ENCODE measurements at places on chromosomes 7 and 10.

GRCh38 chr10:97381626-97382025 lies 19.5 kb downstream of the RRP12 start:
- DNase-seq = no peak

DNA sequence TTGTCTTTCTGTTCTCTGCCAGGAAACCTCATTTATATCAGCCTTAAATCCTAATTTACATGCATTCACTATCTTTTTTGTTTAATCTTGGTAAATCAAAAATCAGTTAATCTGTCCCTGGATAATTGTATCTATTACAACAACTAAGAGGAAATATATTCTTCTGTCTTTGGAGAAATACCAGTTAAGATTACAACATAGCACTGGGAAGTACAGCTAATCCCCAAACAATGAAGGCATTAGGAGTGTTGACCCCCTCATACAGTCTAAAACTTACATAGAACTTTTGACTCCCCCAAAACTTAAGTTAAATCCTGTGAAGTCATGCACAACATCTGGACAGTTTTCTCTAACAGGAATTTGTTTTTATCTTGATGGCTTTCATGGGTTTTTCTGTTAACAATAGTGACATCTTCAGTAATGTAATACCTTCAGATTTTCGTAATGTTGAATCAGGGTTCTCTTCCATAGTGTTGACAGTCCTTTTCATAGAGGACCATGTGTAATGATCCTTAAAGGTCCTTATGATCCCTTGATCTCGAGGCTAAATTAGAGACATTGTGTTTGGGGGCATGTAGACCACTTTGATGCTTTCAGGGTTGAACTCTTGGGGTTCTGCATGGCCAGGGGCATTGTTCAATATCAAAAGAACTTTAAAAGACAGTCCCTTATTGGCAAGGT lies 24.1 kb upstream of the ABCC2 start:
- no peak for DNase-seq

GRCh38 chr10:78337646-78338391 lies 304.2 kb downstream of the RPS24 start:
- DNase-seq = no peak

DNA sequence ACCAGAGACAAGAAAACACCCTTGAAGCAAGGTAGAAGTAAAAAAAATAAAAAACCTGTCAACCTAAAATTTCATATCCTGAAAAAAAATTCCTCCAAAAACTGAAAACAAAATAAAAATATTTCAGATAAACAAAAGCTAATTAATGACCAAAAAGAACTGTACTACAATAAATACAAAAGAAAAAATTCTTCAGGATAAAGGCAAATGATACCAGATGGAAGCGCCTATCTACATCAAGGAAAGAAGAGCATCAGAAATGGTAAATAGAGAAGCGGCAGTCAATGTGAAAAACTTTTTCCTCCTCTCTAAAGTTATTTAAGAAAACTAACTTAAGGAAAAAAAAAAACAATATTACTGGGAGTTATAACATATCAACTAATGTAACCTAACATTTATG lies 79.8 kb downstream of the RSU1 start:
- DNase-seq = no peak

GRCh38 chr10:120022357-120022756 lies 129.8 kb downstream of the SEC23IP start:
- no peak for DNase-seq

DNA sequence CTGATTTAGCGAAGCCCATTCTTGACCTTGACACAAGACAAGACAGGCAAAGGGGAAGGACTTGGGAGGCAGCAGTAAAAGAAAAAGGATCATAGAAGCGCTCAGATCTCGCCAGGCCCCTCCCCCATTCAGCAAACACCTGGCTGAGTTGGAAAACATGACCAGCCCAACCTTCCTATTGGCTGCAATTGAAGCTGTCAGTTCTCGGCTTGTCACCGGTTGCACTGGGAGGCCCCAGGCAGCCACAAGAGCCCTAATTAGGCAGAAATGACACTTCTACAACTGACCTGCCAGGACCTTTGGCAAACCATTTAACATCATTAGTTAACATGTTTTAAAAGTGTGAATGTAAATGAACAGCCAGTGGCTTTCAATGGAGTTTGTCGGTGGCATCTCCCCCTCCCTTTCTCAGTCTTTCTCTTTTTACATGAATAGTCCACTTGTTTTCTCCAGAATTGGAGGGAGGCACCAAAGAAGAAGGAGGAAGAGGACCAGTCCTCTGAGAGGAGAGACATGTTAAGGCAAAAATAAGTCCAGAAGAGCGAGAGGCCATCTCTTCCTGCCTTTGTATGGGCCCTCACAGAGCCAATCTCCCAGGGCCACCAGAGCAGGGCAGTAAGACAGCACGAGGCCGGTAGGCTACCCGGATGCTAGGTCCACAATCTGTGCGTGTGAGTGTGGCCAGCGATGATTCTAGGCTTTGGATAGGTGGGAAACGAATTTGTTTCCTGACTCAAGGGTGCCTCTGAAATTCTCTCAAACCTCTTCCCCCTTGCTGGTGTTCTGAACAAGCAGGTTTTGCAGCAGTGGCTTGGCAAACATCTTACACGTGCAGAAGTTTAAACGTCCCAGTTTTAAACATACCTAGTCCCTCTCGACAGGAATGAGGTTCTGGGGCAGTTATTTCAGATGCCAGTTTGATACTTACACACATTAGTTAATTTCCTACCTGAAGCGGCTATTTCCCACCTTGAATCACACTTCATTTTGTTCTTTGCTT lies 15.0 kb upstream of the ENO4 start:
- no peak for DNase-seq

GRCh38 chr7:143945423-143945822 lies 9.2 kb upstream of the OR2F1 start:
- DNase-seq = no peak

DNA sequence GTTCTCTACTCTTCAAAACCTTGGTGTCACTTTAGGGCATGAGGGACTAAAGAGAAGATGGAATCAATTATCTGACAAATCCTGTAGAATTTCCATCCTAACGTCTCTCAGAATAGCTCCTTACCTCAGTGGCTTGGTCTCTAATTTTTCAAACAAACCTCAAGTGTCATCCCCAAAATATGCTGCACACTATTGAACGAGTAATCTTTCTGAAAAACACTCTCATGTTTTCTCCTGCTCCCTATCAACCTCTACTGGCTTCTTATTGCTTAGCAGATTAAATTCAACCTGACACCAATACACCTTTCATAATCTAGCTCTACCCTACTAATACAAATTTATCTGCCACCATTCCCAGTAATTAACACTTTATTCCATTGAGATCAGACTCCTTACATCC lies 8.5 kb downstream of the CNOT4 start:
- DNase-seq = no peak

DNA sequence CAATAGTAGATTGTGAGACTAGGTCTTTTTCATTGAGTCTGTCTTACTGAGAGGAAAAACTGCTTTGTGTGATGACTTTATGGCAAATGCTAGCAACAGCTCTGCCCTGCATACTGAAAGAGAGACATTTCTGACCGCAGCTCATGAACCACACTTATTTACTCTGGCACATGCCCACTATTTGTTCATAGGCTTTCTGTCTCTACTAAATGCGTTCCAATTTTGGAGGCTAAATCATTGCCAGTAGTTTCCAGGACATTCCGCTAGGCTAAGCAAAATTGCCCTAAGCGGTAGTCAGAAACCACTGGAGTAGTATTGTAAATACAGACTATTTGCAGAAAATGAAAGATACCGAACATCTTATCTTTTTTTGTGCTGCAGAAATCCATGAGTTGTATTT lies 55.6 kb upstream of the DLX6 start:
- DNase-seq = no peak

GRCh38 chr10:82144153-82144552 lies 269.2 kb downstream of the NRG3 start:
- DNase-seq = no peak

DNA sequence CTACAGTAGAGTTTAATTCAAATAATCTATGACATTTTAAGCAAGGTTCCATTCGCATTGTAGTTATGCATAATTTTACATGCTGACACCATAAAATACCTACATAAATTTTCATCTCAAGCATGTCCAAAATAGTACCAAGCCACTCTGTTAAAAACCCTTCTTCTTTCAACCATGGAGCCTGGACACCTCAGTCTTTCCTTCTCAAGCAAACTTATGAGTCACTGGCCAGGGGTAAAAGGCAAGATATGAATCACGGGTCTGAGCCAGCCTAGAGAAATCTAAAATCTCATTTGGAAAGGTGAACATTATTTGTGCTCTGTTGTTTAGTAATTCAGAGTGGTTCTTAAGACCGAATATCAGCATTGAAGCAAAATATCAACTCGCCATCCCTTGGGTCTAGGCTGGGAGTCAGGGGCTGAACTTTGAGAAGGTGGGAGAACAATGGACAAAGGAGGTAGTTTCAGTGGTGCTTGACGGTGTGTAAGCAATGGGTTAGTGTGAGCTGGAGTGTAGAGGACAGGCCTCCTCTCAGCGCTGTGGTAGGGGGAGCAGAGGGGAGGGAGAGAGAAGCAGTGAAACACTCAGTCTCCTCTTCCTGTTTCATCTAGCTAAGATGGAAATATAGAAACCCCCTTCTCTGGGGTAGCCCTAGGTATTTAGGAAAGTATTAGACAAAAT lies 19.1 kb upstream of the GPAM start:
- DNase-seq = no peak

DNA sequence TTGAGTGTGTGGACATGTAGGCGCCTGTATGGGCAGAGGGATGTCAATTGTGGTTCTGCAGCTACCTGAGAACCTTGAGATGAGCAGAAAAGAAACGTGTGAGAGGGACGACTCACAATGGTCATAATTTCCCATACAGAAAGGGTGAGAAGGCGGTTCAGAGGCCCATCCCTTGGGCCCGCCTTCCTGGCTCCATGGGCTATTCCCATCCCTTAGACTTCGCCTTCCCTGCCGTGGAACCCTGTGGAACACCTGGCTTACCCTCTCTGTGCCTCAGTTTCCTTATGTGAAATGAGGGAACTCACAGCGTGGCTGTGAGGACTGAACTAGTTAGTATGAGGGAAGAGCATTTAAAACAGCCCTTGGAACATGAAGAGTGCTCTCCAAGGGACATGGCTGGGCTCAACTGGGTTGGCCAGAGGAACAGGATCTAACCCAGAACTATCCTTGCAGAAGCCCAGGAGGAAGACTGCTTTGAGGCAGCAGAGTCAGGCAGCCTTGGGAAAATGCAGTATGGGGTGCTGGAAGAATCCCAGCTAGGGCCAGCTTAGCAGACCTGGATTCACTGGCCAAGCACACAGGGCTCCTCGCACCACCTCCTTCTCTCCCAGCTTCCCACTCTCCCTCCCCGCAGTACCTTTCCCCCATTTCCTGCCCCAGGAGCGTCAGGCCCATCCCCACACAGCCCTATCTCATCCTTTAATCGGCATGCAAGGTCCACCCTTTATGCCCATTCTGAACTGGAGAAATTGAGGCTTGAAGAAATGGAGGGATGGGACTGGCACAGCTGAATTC lies 11.1 kb upstream of the ZMIZ1 start:
- no peak for DNase-seq

DNA sequence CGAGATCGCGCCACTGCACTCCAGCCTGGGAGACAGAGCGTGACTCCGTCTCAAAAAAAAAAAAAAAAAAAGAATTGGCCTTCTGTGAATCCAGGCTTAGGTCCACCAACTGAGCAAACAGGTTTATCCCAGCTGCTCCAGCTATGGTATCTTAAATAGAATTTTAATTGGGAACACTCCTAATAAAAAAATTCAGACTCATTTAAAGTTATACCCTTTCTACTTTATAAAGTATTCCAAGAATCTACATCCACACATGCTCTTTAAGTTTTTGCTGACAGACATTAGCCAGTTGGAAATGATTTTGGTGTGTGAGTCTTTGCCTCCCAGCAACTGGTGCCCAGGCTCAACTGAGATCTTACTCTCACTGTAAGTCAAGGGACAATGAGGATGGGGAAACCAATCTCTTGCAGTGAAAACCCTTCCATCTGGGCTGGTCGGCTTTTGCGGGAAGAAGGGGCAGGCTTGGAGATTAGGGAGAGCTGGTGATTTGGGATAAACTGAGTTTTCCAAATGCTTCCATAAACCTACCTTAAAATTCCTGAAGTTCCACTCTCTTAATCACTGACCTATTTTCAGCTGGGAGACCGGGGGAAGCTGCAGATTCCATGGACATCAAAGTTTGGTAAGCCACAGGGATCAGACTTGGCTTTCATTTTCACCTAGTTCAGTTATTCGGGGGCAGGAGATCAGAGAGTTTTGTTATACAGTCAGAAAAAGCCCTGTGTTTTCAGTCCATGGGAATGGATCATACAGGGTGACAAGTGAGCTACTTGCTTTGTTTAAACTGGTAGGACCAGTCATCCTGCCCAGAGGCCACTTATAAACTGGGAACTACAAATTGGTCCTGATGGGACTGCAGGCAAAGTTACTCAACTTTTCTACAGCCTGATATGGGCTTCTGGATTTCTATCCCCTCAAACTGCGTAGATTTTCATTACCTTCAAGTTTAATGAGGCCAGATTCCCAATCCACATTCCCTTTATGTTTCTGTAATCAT lies 89.3 kb upstream of the ZNF746 start:
- DNase-seq = no peak

DNA sequence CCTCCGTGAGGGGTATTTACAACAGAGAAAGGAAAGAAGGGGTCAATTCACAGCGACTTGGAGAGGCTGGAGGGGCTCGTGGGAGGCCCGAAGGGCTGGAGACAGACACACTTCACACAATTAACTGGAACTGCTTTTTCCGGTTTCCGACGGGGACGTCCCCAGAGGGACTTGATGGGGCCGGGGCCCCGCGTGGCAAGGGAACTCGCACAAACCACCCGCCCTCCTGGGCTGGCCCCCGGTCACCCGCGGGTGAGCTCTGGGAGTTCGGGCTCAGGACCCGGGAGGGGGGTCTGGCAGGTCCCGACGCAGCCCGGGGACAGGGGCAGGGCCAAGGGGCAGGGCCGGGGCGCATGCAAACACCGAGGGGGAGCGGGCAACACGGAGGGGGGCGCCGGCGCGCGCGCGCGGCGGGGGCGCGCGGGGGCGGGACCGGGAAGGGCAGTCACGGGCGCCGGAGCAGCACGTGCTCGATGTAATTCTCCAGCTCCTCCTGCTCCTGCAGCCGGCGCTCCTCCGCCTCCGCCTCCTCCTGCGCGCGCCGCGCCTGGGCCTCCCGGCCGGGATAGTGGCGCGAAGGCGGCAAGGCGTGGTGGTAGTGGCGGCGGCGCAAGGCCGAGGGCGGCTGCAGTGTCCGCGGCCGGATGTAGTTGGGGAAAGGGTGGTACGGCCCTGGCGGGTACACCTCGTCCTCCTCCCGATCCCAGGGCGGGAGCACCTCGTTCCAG lies 2.7 kb downstream of the VGF start:
- DNase-seq = no peak

DNA sequence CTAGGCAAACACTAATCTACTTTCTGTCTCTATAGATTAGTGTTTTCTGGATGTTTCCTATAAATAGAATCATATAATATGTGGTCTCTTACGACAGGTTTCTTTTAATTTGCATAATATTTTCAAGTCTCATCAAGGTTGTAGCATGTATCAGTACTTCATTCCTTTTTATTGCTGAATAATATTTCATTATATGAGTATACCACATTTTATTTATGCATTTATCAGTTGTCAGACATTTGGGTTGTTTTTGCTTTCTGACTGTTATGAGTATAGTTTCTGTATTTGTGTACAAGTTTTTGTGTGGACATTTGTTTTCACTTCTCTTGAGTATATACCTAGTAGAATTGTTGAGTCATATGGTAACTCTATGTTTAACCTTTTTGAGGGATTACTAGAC lies 48.2 kb downstream of the SHOC2 start:
- DNase-seq = no peak
